T follicular helper cell (primary cell): ENCODE measurements at places on chromosomes 3 and 15.

GRCh38 chr3:64988188-64988587, 300.4 kb upstream of the ADAMTS9 start:
- DNase-seq: no peak

GRCh38 chr15:74123131-74123429, 7.3 kb upstream of the ISLR2 start:
- DNase-seq: no peak

DNA sequence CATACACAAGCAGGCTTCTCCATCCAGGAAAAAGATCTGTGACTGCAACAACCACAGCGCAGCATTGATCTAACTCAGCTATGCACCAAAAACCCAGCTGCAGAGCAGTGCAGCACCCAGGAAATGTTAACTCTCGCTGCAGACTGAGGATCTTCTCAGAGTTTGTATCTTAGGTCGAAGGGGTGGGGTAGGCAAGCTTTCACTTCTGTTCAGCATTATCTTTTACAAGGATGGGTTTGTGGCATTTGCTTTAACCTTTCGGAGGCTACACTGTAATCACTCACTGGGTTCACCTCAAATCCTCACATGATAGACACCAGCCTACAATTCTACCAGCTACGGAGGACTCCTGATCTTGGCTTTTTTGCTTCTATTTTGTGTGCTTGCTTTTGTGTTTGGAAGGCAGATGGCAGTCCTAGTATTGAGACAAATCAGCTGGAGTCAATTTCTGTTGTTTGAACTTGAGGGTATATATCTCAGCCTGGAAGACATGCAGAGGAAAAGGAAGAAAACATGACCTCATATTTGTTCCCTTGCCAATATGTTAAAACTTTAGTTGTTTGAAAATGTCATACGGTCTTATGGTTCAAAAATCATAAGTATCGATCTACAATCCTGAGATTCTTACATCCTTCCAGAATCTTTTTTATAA, 25.2 kb downstream of the LRRK1 start:
- no peak for DNase-seq

DNA sequence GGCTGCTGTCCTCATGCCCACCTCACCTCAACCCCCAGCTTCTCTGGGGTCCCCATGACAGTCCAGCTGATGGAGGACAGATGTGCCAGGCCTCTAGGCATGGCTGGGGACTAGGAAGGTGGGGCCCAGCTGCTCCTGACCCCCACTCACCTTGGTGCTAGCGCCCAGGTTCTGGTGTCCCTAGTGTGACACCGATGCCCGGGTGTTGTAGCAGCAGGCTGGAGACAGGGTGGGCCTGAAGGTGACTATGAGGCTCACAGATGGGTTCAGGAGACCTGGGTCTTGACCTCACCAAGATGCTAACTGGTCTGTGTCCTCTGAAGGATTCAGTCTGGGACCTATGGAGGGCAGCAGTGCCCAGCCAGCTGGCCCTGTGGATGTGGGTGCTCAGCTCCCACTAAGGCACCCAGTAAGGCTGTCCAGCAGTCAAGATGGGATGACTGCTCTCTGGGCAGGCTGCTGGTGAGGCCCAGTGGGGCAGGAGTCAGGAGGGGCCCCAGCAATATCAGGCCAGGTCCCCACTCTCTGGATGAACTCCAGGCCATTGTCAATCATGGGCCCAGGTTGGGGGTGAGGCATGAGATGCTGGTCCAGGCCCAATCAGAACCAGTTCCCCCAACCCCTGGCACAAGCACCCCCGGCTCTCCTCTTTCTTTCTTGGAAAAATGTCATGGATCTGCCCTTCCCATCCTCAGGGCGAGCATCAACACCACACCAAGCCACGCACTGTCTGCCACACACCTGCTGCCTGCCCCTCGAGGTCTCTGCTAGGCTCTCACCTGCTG, 33.0 kb downstream of the ALDH1L1 start:
- DNase-seq: no peak

- no peak for DNase-seq
Observed at GRCh38 chr15:85860394-85861161, 65.9 kb upstream of the KLHL25 start.
